ENCODE measurements at places on chromosomes 5 and 9.

- no peak for DNase-seq
Observed at GRCh38 chr5:21654-22233, 70.2 kb upstream of the PLEKHG4B start.

DNA sequence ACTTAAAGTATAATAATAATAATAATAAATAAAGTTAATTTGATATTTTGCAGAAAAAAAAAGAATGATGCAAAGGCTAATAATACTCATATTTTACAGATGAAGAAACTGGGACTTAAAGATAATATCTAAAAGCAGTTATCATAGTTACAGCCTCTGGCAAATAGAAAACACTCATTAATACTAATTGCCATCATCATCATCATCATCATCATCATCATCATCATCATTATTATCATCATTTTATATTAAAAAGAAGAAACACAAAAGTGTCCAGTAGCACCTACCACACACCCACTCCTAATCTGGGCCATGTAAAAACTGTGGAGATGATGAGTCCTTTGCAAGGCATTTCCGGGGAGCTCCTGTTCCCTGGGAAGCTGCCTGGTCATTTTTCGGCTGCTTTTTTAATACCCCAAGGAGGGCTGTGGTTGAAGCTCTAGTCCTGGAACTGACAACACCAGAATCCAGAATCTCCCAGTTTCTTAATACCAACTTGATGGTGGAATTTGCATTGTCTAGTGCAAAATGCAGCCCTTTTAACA lies 70.8 kb downstream of the HTR4 start:
- DNase-seq, result no peak

GRCh38 chr5:14745188-14745563 lies 80.7 kb downstream of the OTULIN start:
- no peak for DNase-seq

- no peak for DNase-seq
Observed at GRCh38 chr5:163766936-163767670, 261.7 kb downstream of the MAT2B start.

DNA sequence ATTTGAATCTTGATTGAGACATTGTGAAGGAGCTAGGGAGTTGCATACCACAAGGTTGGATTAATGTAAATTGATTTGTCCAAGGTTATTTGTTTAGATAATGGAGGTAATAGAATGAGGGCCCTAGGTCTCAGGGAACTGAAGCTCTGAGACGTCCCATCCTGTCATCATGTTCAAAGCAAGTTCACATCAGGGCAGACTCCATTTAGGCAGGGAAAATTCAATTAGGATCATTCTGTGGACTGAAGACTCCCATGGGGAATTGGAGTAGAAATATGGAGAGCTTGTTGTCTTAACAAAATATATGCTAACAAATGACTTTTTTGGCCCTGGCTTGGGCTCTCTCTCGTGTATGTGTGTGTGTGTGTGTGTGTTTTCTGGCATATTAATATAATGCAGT lies 722.0 kb upstream of the ADAMTS16 start:
- DNase-seq, result no peak
